Type B pancreatic cell (in vitro differentiated cells): ENCODE measurements at places on chromosomes 7 and 10.

DNA sequence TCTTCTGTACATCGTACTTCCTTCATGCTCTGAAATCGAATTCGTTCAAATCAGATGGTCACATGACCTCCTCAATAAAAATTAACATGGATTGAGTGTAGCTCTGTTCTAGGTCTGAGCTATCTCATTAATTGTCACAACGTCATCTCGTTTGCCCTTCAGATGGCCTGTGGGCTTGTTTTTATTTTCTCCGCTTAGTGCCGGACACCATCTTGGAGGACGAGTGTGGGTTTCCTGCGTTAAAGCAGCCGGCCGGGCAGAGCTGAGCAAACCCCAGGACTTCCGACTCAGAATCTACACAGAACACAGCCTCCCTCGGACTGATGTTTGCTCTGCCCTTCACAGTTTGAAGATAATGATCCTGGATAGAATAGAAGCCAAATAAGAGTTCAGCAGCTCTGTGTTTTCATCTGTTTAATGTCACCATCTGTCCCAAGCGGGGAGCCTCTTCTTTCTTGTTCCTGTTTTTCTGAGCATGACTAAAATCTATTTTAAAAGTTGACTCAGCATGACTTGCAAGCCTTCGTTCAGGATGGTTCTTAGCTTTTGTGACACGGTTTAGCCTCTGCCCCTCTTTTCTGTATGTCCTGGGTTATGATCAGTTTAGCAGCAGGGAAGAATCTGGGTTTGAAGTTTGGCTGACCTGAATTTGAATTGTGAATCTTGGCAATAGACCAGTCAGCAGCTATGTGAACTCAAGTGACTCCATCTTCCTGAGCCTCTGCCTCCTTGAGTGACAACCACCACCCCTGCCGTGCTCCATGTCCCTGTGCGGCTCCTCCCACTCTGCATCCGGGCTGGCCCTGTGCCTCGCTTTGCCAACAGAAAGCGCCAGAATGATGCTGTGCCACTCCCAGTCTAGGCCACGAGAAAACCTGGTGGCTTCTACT, 30.6 kb upstream of the GALNTL5 start:
- no peak for DNase-seq

DNA sequence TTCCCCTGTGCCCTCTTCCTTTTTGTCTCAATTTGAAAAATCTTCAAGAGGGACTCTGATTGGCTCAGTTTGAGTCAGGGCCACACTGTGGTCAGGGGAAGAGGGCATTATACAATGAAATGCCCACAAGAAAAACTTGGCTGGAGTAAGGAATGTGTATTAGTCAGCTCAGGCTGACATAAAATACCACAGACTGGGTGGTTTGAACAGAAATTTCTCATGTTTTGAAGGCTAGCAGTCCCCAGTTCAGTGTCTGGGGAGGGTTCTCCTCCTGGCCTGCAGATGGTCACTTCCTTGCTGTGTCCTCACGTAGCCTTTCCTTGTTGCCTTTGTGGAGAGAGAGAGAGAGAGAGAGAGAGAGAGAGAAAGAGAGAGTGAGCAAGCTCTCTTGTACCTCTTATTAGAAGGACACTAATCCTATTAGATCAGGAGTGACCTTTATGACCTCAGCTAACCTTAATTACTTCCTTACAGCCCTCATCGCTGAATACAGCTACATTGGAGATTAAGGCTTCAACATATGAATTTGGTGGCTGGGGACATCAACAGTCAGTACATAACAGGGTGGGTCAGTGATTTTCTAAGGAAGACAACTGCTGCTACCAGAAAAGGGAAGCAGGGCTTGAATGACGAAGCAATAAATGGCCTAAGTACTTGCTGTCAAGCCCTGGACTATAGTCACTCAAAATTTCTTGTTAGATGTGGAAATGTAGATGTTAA, 25.8 kb upstream of the FAM13C start:
- no peak for DNase-seq

DNA sequence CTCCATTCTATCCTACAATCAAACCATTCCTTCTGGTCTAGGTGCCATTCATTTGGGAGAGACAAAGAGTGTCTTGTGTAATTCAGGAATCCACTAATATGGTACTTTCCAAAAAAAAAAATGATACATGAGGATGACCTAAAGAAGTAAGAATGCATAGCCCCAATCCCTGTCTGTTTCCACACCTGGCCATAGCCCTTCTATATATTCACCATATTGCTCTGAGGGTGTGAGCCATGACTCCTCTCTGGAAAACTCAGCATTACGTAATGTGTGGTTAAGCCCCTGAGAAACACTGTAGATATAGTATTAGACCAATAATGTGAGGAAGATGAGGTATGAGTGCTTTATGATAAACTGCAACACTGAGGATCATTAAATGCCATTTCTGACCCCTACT, 592.7 kb downstream of the INHBA start:
- no peak for DNase-seq

- no peak for DNase-seq
These were observed 647.9 kb downstream of the CNTNAP2 start for GRCh38 chr7:146764458-146764857.

DNA sequence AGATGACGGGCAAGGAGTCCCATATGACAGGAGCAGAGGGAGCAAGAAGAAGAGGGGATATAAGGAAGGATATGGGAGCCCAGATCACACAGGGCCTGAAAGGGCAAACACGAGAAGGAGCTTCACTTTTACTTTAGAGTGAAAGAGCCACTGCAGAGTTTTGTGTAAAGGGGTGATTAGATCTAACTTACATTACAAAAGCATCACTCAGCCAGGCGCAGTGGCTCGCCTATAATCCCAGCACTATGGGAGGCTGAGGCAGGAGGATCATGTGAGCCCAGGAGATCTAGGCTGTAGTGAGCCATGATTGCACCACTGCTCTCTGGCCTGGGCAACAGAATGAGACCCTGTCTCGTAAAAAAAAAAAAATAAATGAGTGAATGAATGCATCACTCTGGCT, 91.1 kb downstream of the MPP7 start:
- DNase-seq, result no peak

DNA sequence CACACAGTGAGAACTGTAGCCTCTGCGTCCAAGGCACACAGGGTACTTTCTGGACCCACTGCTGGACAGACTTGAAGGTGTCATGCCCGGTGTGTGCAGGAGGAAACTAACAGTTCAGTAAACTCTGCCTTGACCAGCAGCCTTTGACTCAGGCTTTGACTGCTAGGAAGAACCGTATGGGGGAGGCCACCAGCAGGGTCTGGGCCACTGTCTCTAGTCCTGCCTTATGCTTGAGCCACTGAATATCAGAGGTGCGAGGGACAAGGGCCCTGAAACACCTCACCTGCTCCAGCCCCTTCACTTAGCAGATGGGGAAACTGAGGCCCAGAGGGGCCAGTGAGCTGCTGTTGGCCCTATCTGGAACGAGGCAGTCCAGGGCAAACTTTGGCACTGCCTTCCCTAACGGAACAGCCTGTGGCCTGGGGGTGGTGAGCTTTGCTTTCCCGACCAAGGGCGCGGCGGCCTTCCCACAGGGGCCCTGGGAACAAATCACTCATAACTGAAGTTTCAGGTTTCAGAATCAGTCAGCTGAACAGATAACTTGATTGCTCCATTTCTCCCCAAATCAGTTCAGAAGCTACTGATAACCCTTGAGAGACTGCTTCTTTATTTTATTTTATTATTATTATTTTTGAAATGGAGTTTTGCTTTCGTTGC, 130.0 kb downstream of the FAM53B start:
- DNase-seq, result no peak

GRCh38 chr10:33125522-33126517, 167.8 kb upstream of the ITGB1 start:
- no peak for DNase-seq

- DNase-seq, result no peak
These were observed 43.2 kb downstream of the DPYSL4 start for GRCh38 chr10:132229834-132230556.

DNA sequence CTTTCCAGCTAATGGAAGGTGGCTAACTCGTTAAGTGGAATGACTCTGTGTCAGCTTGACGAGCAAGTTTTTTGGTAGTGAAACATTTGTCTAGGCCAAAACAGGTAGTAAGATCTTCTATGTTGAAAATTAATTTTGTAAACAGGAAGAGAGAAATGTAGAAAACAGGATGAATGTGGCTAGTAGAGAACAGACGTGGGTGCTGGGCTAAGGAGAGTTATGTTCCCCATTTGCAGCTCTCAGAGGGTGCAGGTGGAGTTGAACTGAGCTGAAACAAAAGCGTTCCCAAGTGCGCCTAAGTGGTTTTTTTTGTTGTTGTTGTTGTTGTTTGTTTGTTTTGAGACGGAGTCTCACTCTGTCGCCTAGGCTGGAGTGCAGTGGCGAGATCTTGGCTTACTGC, 59.5 kb upstream of the SRPK2 start:
- no peak for DNase-seq

DNA sequence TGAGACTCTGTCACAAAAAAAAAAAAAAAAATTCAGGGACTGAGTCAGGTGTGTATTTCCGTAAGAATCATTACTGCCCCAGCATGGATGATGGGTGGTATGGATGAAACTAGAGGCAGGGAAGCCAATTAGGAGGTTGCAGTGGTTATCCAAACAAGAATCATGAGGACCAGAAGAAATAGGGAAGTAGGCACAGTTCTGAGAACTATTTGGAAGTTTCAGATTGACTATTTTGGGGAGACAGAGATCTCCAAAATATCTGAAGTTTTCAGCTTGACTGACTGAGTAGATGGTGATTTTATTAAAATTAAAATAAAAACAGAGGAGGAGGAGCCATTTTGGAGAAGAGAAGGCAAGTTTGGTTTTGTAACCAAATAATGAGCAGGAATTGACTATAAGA, 119.4 kb upstream of the NRBF2 start:
- DNase-seq, result no peak

- DNase-seq, result no peak
These were observed 55.5 kb downstream of the PIP4K2A start for GRCh38 chr10:22658745-22659410.

GRCh38 chr7:107684947-107685463, 24.4 kb downstream of the SLC26A4 start:
- DNase-seq, result no peak

DNA sequence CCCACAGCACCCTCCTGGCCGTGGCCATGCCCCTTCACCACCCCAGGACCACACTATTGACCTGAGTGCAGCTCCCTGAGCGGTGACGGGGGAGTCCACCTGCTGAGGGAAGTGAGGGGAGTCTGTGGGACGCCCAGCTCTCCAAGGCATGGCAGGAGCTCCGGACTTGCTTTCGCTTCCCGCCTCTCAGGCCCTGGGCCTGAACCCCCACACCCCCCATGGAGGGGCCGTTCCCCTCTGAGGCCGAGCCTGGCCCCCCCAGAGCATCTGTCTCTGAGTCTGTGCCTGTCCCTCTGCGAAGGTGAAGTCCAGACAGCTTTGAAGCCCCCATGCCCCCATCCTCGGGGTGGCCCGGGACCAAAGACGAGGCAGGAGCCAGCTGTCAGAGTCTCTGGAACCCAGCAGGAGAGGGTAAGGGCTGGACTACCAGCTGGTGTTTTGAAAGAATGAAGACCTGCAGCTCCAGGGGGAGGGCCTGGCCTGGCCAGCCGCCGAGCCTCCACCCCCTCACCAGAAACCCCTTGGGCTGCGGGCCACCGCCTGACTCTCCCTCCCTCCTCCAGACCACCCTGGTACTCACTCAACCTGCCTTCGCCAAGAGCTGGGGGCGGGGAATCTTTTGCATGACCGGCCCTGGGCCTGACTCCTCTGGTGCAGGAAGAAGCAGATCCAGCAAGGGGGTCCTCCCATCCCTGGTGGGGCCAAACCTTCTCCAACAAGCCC, 114.0 kb downstream of the PDGFA start:
- peak; percentile 71 for DNase-seq

- DNase-seq, result peak; percentile 62
These were observed 138.7 kb downstream of the MAPK8 start for GRCh38 chr10:48444861-48445841.

DNA sequence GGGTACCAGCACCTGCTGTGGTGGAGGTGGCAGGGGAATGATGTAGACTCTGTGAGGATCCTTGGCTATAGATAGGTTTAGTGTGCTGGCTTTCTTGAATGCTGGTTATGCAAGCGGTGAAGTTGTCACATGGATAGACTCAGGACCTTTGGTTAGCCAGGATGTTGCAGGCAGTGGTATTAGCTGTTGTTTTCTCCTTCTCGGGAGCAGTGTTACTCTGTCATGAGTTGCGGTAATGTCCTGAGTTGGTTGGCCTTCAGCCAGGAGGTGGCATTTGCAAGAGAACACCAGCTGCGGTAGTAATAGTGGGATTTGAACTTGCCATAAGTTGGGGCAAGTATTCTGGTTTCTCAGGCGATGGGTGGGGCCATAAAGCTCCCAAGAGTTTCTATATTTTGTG, 10.8 kb downstream of the AGK start:
- DNase-seq, result no peak

GRCh38 chr7:151087245-151088018, 1.2 kb downstream of the AGAP3 start:
- no peak for DNase-seq

DNA sequence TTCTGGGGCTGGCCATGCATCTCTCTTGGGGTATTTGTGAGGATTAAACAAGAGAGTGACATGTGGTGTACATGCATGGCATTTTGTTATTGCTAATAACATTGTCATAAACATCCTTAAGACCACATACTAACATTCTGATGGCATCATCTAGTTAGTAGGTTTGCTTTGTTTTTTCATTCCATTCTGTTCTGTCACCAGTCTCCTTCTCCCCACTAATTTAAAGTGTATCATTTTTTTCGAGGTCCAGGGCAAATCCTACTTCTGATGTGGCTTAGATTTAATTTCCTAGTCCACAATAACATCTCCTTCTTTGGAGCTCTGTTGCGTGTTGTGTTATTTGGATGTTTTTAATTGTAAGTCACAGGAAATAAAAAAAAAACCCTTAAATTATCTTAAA, 248.1 kb downstream of the LRMDA start:
- no peak for DNase-seq

GRCh38 chr10:123772645-123773508, 106.7 kb downstream of the GPR26 start:
- no peak for DNase-seq

DNA sequence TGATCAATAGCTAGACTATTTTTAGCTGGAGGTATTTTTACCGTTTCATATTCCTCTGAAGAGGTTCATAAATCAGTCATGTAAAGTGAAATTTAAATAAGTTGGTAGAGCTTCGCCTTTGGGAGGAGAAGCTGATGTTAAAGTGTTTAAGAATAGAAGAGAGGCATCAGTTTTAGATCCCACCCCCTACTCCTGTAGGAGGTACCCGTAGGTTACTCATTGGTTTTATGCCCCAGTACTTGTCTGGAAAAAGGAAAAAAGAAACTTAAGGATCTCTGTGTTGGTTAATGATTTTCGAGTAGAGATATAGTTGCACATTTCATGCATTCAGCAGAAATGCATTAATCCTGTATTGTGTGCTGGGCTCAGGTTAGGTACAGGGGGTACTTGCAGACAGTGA, 8.7 kb downstream of the ZNF365 start:
- no peak for DNase-seq

GRCh38 chr10:17599089-17599488, 18.1 kb downstream of the HACD1 start:
- DNase-seq, result no peak

- DNase-seq, result no peak
These were observed 87.7 kb downstream of the PIK3CG start for GRCh38 chr7:106952658-106953231.
